ENCODE measurements at places on chromosomes 4 and X.

DNA sequence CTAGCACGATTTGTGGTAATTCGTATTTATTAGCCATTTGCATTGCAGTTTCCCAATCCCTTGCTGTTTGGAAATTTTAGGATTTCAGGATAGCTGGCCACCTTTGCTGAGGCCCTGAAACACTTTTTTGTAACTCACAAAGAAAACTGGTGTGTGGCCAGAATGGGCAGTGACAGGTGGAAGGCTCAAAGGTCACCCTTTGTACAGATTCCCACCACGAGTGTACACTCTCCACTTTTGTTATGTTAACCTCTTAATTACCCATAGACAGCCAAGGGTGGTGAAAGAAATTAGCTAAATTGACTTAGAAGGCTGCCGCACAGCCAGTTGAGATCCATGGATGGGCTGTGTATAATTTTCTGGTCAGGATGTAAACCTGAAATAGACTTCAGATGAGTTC lies 109.7 kb upstream of the ARX start:
- no peaks in the 10 kb centered on the region for H3K4me1 ChIP-seq
- DNase-seq: no peak
- H3K36me3 ChIP-seq: no peaks in the 10 kb centered on the region
- H3K4me3 ChIP-seq: no peak overlapping the region

GRCh38 chr4:63226229-63226628 lies 1183.0 kb downstream of the TECRL start:
- no peaks in the 10 kb centered on the region for H3K4me1 ChIP-seq
- DNase-seq: no peak
- no peak overlapping the region for H3K27ac ChIP-seq
- no peaks in the 10 kb centered on the region for H3K36me3 ChIP-seq

DNA sequence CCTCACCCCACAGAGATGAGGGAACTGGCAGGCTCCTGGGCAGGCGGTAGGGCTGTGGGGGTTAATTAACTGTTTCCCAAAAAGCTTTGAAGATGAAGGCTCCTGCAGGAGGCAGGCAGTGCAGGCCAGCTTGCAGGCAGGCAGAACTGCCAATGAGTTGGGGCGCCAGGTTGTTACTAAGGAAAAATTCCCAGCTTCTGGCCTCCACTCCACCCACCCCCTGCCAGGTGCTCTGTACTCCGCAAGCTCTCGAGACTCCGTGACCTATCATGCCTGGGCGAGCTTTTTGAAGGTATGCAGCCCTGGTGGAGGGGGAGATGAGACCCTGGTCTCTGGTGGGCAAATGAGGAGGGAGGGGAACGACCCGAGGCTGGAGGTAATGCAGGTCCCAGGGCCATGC lies 41.8 kb downstream of the PJA1 start:
- no peaks in the 10 kb centered on the region for H3K27me3 ChIP-seq
- no peak for DNase-seq
- H3K4me1 ChIP-seq: no peaks in the 10 kb centered on the region

GRCh38 chr4:167003326-167003725 lies 231.0 kb downstream of the SPOCK3 start:
- H3K4me3 ChIP-seq: no peak overlapping the region
- no peaks in the 10 kb centered on the region for H3K36me3 ChIP-seq
- DNase-seq: no peak
- no peaks in the 10 kb centered on the region for H3K27me3 ChIP-seq
- H3K27ac ChIP-seq: no peak overlapping the region
- no peaks in the 10 kb centered on the region for H3K4me1 ChIP-seq

- H3K4me3 ChIP-seq: no peak overlapping the region
- H3K4me1 ChIP-seq: no peaks in the 10 kb centered on the region
- H3K27ac ChIP-seq: no peak overlapping the region
- no peaks in the 10 kb centered on the region for H3K36me3 ChIP-seq
These were observed 33.8 kb upstream of the SPANXN1 start for GRCh38 chrX:145213504-145213903.

GRCh38 chr4:112765317-112765974 lies 128.5 kb downstream of the LARP7 start:
- H3K27me3 ChIP-seq: peaks cover 5% of the 10 kb centered on the region
- H3K27ac ChIP-seq: no peak overlapping the region
- no peak overlapping the region for H3K4me3 ChIP-seq

GRCh38 chrX:103423955-103424638 lies 47.8 kb downstream of the BEX3 start:
- no peak for DNase-seq
- H3K27me3 ChIP-seq: no peaks in the 10 kb centered on the region
- no peak overlapping the region for H3K4me3 ChIP-seq
- no peaks in the 10 kb centered on the region for H3K36me3 ChIP-seq
- H3K27ac ChIP-seq: no peak overlapping the region

DNA sequence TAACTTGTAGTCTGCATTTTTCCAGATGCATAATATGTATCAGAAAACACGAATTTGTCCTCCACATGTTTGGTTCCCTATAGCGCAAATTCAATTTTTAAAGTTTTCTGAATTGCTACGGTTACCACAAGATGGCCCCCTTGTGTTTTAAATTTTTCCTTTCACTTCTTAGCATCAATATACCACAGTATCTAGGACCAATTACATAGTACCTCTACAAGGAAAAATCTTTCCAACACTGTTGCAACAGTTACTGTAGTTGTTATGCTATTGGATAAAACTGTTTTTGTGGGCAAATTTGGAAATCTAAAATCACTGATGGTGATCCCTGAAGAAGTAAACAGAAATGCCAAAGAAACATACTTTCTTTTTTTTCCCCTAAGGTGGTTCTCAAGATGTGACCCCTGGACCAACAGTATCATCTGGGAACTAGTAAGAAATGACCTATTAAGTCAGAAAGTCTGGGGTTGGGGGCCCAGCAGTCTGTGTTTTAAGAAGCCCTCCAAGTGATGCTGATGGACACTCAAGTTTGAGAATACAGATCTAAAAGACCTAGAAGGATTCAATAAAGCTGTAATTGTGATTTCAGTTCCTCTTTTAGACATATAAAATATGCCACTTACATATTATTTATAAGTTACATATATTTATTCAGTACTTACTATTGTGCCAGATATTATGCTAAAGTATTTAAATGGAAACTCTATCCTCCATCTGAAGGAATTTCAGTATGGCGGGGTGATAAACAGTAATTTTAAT lies 3.1 kb downstream of the ZGRF1 start:
- no peak for DNase-seq
- no peaks in the 10 kb centered on the region for H3K36me3 ChIP-seq
- no peak overlapping the region for H3K4me3 ChIP-seq
- H3K4me1 ChIP-seq: peaks cover 3% of the 10 kb centered on the region
- H3K27ac ChIP-seq: no peak overlapping the region

DNA sequence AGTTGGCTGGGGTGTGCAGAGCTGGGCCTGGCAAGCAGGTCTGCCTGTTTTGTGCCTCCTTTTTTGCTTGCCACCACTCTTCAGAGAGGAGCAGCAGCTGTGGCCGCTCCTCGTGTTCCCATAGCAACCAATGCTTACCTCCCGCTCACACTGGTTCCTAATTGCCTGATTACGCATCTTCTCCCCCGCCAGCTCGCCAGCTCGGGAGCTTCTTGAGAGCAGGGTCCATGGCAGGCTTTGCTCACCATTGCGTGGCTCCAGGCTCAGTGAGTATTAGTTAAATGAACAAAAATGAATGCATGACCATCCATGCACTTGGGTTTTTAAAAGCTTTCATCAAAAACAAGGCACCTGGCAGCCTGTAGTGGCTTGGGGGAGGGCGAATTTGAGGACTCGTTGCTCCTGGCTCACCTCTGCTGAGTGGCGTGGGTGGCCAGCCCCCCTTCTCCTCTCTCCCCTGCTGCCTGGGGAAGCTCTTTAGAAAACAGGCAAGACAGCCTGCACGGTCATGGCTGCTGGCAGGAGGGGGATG lies 14.2 kb upstream of the PJA1 start:
- H3K27ac ChIP-seq: no peak overlapping the region
- no peaks in the 10 kb centered on the region for H3K36me3 ChIP-seq
- no peaks in the 10 kb centered on the region for H3K4me1 ChIP-seq
- no peak for DNase-seq
- H3K27me3 ChIP-seq: peaks cover 4% of the 10 kb centered on the region

DNA sequence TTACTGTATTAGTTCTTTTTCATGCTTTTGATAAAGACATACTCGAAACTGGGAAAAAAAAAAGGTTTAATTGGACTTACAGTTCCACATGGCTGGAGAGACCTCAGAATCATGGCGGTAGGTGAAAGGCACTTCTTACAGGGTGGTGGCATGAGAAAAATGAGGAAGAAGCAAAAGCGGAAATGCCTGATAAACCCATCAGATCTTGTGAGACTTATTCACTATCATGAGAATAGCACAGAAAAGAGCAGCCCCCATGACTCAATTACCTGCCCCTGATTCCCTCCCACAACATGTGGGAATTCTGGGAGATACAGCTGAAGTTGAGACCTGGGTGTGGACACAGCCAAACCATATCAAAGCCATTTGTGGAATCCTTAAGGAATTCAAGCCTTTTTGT lies 1238.9 kb downstream of the ADGRL3 start:
- H3K4me1 ChIP-seq: no peaks in the 10 kb centered on the region
- no peak overlapping the region for H3K27ac ChIP-seq
- no peaks in the 10 kb centered on the region for H3K36me3 ChIP-seq
- H3K27me3 ChIP-seq: no peaks in the 10 kb centered on the region
- H3K4me3 ChIP-seq: no peak overlapping the region

DNA sequence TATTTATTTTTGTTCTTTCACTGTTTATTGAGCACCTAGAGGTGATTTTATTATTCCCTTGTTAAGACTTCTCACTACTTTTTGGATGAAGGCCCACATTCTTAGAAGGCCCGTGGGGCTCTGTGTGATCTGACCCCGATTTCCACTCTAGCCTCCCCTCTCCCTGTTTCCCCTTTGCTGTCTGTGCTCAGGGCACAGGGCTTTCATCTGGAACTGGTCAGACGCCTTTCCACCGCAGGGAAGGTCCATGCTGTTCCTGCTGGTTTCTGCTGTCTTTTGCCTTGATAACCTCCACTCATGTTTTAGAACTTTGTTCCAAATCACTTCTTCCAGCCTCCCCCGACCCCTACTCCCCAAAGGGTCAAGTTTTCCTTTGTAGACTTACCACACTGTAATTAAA lies 31.3 kb upstream of the ANAPC4 start:
- H3K4me1 ChIP-seq: no peaks in the 10 kb centered on the region
- peaks cover 56% of the 10 kb centered on the region for H3K36me3 ChIP-seq
- no peaks in the 10 kb centered on the region for H3K27me3 ChIP-seq

- H3K36me3 ChIP-seq: no peaks in the 10 kb centered on the region
- no peak for DNase-seq
- H3K27ac ChIP-seq: no peak overlapping the region
- H3K4me3 ChIP-seq: no peak overlapping the region
These were observed 75.4 kb downstream of the FAM13A start for GRCh38 chr4:88981556-88981955.

GRCh38 chrX:120790118-120790517 lies 85.5 kb downstream of the CT47B1 start:
- H3K4me3 ChIP-seq: no peak overlapping the region
- DNase-seq: peak; percentile 4
- H3K27ac ChIP-seq: no peak overlapping the region
- H3K27me3 ChIP-seq: no peaks in the 10 kb centered on the region

GRCh38 chrX:137432609-137433008 lies 133.3 kb upstream of the ZIC3 start:
- peaks cover 35% of the 10 kb centered on the region for H3K27me3 ChIP-seq
- no peak overlapping the region for H3K4me3 ChIP-seq

DNA sequence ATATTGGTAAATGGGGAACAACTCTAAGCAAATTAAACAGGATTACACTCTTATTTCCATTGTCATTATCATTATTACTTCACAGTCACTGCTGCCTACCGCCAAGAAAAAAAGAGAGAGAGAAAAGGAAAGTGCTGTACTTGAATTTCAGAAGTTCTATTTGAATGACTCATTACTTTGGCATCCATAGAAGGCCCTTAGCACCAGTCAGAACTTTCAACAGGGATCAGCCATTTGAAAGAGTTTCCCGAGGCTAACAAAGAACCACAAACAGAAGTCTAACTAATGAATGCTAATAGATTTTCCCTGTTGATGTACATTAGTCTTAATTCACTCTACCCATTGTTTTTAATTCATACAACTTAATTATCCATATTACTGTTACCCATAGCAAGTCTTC lies 116.3 kb downstream of the SHROOM4 start:
- H3K27me3 ChIP-seq: peaks cover 7% of the 10 kb centered on the region
- no peak for DNase-seq
- no peaks in the 10 kb centered on the region for H3K36me3 ChIP-seq
- H3K27ac ChIP-seq: no peak overlapping the region
